K562 (cell line): ENCODE measurements at places on chromosomes 3 and 15.

GRCh38 chr3:188590557-188590956, 436.6 kb downstream of the LPP start:
- no peaks in the 10 kb centered on the region for H3K27me3 ChIP-seq
- no peaks in the 10 kb centered on the region for H3K36me3 ChIP-seq
- DNase-seq: no peak

- peak; percentile 25 for DNase-seq
- H3K4me1 ChIP-seq: peaks cover 20% of the 10 kb centered on the region
- H3K27ac ChIP-seq: no peak overlapping the region
- H3K36me3 ChIP-seq: no peaks in the 10 kb centered on the region
Measured at GRCh38 chr3:129323651-129324294, 45.1 kb downstream of the HMCES start.

GRCh38 chr15:84987949-84988624, 6.4 kb downstream of the PDE8A start:
- DNase-seq: no peak
- no peak overlapping the region for H3K27ac ChIP-seq
- no peaks in the 10 kb centered on the region for H3K27me3 ChIP-seq
- peaks cover 8% of the 10 kb centered on the region; the same call in 1 of the 3 replicates for H3K36me3 ChIP-seq
- H3K4me1 ChIP-seq: peaks cover 23% of the 10 kb centered on the region

DNA sequence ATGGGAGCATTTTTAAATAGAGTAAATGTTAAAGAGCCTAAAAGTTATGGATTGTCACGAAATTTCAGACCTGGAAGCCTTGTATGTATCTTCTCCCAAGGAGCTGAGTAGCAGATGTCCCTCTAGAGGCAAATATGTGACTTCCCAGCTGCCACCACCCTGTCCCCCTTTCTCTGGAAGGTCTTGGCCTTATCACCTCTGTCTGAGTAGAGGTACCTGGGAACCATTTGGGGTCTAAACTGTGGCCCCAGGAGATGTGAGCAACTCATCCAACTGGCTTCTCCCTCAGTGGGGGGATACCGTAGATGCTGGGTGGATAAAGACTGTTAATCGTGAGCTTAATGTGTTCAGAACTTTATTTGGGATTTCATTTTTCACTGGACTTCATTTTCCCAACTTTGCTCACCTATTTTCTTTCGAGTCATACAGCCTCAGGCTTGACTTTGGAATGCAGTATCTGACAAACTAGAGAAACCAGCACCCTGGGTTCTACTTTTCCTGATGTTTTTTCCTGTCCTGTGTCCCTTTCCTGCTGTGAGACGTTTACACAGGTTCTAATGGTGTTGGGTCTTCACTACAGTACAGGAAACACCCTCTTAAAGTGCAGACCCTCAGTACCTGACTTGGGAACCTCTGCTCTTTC, 53.3 kb upstream of the CCR4 start:
- H3K4me3 ChIP-seq: no peak overlapping the region
- H3K27me3 ChIP-seq: peaks cover 36% of the 10 kb centered on the region
- no peak for DNase-seq
- no peaks in the 10 kb centered on the region for H3K36me3 ChIP-seq
- H3K4me1 ChIP-seq: peaks cover 2% of the 10 kb centered on the region; the same call in 1 of the 2 replicates

DNA sequence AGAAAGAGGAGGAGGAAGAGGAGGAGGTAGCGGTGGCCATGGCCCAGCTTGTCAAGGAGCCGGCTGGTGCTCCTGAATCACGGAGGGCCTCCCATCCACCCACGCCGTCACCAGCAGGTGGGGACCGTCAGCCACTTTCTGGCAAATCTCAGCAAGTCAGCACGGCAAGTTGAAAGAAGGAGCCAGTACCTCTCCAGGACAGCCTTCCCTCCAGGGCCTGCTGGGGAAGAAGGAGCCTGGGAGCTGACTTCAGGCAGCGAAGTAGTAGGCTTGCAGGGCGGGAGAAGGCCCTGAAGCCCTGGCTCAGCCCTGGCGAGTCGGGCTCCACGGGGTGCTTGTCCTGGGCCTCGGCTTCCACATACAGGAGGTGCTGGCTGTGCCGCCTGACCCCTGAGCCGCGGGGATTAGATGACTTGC, 99.2 kb upstream of the TRPM1 start:
- H3K4me3 ChIP-seq: no peak overlapping the region
- peaks cover 40% of the 10 kb centered on the region for H3K27me3 ChIP-seq

DNA sequence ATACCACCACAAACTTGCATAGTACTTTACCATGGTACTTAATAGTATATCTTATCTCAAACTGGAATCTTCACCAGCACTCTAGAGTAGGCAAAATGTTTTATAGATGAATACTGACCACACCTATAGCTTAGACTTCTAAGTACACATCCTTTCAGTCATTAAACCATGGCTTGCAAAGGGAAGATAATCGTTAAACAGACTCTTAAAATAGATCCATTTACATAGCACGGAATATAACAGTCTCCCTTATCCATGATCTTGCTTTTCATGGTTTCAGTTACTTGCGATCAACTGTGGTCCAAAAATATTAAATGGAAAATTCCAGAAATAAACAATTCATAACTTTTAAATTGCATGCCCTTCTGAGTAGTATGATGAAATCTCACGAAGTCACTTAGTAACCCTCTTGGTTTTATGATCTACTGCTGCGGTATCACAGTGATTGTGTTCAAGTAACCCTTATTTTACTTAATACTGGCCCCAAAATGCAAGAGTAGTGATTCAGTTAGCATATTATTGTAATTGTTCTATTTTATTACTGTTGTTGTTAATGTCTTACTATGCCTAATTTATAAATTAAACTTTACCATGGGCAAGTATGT, 111.4 kb downstream of the HERC1 start:
- H3K4me1 ChIP-seq: no peaks in the 10 kb centered on the region
- no peak overlapping the region for H3K27ac ChIP-seq
- H3K4me3 ChIP-seq: no peak overlapping the region
- DNase-seq: no peak

GRCh38 chr3:94349310-94349878, 286.5 kb downstream of the NSUN3 start:
- no peak overlapping the region for H3K4me3 ChIP-seq
- no peaks in the 10 kb centered on the region for H3K36me3 ChIP-seq

DNA sequence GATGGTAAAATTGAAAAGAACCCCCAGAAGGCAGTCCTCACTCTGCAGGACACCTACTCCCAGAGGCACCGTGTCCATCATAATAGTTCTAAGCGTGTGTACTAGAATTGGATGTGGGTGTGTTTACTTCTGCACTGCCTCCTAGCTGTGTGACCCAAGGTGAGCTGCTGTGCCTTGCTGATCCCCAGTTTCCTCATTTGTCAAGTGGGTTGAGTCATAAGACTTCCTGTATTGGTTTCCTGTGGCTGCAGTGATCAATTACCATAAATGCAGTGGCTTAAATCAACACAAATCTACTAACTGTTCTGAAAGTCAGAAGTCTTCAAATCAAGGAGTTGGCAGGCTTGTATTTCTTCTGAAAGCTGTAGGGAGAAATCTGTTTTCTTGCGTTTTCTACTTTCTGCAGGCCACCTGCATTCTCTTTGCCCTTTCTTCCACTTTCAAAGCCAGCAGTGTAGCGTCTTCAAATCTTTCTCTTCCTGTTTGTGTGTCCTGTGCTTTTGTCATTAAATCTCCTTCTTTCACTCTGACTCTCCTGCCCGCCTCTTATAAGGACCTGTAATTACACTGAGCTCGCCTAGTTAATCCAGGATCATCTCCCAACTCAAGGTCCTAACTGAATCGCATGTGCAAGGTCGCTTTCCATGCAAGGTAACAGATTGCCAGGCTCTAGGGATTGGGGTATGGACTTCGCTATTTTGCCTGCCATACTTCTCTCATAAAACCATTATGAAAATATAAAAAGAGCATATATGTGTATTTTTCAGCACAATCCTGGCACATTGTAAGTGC, 59.0 kb downstream of the RORA start:
- H3K27ac ChIP-seq: no peak overlapping the region
- no peaks in the 10 kb centered on the region for H3K4me1 ChIP-seq
- DNase-seq: no peak

- H3K4me1 ChIP-seq: no peaks in the 10 kb centered on the region
- H3K27ac ChIP-seq: no peak overlapping the region
- H3K27me3 ChIP-seq: no peaks in the 10 kb centered on the region
- DNase-seq: no peak
- no peak overlapping the region for H3K4me3 ChIP-seq
Measured at GRCh38 chr3:118527514-118528044, 507.1 kb downstream of the IGSF11 start.

DNA sequence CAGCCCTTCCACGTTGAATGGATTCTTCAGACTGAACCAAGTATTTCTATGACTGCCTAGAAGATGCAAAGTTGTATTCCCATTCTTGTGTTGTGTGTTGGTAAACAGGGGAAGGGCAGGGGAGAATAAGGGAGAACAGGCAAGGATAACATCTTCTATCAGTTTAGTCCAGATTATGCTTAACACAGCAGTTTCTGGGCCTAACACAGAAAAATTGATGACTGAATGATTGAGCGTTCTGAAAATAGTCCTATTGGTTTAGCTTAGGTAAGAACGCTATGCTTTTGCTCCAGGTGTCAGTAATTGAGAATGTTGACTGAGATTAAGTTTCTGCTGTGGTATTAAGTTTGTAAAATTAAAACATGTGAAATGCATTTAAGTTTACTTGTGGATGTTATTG, 8.6 kb downstream of the FOXB1 start:
- no peaks in the 10 kb centered on the region for H3K4me1 ChIP-seq
- no peaks in the 10 kb centered on the region; the same call in 1 of the 2 replicates for H3K27me3 ChIP-seq
- no peak for DNase-seq
- H3K27ac ChIP-seq: no peak overlapping the region
- no peak overlapping the region for H3K4me3 ChIP-seq
- H3K36me3 ChIP-seq: no peaks in the 10 kb centered on the region

GRCh38 chr3:101574388-101575112, 570 bp downstream of the PCNP start:
- H3K27ac ChIP-seq: peak overlapping the region; percentile 97

- H3K27ac ChIP-seq: no peak overlapping the region
- no peaks in the 10 kb centered on the region for H3K4me1 ChIP-seq
- DNase-seq: no peak
- peaks cover 10% of the 10 kb centered on the region for H3K27me3 ChIP-seq
- H3K4me3 ChIP-seq: no peak overlapping the region
Measured at GRCh38 chr15:55694652-55695150, 48.3 kb downstream of the PRTG start.

- H3K4me1 ChIP-seq: no peaks in the 10 kb centered on the region
- no peak overlapping the region for H3K4me3 ChIP-seq
- H3K27me3 ChIP-seq: peaks cover 11% of the 10 kb centered on the region; the same call in 1 of the 2 replicates
- H3K36me3 ChIP-seq: no peaks in the 10 kb centered on the region
Measured at GRCh38 chr15:71599418-71600151, 210.8 kb upstream of the NR2E3 start.

GRCh38 chr3:140830391-140830790, 111.2 kb upstream of the SLC25A36 start:
- DNase-seq: no peak
- H3K4me1 ChIP-seq: no peaks in the 10 kb centered on the region
- peaks cover 5% of the 10 kb centered on the region; the same call in 1 of the 2 replicates for H3K27me3 ChIP-seq
- no peak overlapping the region for H3K27ac ChIP-seq

GRCh38 chr3:15292765-15293522, 39.4 kb downstream of the SH3BP5 start:
- no peak for DNase-seq
- H3K27me3 ChIP-seq: no peaks in the 10 kb centered on the region
- no peak overlapping the region for H3K27ac ChIP-seq
- peaks cover 52% of the 10 kb centered on the region for H3K4me1 ChIP-seq
- no peaks in the 10 kb centered on the region; the same call in 1 of the 3 replicates for H3K36me3 ChIP-seq

- no peaks in the 10 kb centered on the region for H3K27me3 ChIP-seq
- H3K4me3 ChIP-seq: no peak overlapping the region
- H3K36me3 ChIP-seq: no peaks in the 10 kb centered on the region
- H3K4me1 ChIP-seq: no peaks in the 10 kb centered on the region
- no peak overlapping the region for H3K27ac ChIP-seq
Measured at GRCh38 chr3:29141197-29141917, 139.5 kb upstream of the RBMS3 start.

GRCh38 chr3:131630807-131631206, 128.0 kb upstream of the MRPL3 start:
- H3K4me3 ChIP-seq: no peak overlapping the region
- no peak overlapping the region for H3K27ac ChIP-seq
- H3K36me3 ChIP-seq: no peaks in the 10 kb centered on the region
- no peak for DNase-seq
- H3K4me1 ChIP-seq: no peaks in the 10 kb centered on the region

DNA sequence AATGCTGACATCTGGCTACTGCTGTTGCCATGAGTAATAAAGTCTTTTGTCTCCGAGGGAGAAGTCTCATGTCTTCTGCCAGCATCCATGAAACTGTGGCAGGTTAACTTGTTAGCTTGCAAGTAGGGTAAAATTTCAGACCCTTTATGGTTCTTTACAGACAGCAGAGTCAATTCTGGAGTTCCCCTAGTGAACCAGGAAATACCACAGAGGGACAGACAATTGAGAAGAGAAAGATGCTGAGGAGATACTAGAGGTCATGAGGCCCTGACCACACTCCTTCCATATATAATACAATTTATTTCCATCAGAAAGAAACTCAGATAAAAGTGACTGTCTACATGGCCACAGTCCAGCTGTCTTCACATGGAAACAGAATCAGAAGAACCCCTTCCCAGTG, 38.1 kb downstream of the NMNAT3 start:
- H3K27me3 ChIP-seq: no peaks in the 10 kb centered on the region
- no peak for DNase-seq
- no peaks in the 10 kb centered on the region for H3K36me3 ChIP-seq
- no peak overlapping the region for H3K27ac ChIP-seq

GRCh38 chr3:129605922-129606635, 397 bp downstream of the PLXND1 start:
- no peak for DNase-seq
- H3K27me3 ChIP-seq: no peaks in the 10 kb centered on the region
- peak overlapping the region; percentile 43 for H3K4me3 ChIP-seq
- peaks cover 3% of the 10 kb centered on the region; the same call in 2 of the 3 replicates for H3K36me3 ChIP-seq

DNA sequence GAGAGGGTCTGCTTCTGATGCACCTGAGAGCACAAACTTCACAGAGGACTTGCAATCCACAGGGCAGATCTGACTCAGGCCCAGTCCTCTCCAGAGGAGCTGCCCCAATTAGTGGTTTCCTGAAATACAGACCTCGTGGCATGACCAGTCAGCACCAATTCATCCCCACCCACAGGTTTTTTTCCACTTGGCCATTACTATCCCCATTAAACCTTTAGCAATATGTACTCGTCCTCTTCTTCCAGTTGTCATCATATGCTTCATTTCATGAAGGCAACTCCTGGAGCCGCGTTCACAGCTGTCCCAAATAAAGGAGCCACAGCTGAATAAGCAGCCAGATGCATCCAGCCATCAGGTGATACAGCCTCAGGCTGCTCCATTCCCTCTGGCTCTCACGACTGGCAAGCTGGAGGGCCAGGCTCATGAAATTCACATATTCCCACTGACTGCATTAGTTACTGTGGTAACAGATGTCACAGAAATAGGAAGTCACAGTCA, 163.1 kb downstream of the FMN1 start:
- DNase-seq: no peak
- H3K4me1 ChIP-seq: no peaks in the 10 kb centered on the region
- no peak overlapping the region for H3K4me3 ChIP-seq
- H3K27me3 ChIP-seq: no peaks in the 10 kb centered on the region; the same call in 1 of the 2 replicates
- no peak overlapping the region for H3K27ac ChIP-seq

DNA sequence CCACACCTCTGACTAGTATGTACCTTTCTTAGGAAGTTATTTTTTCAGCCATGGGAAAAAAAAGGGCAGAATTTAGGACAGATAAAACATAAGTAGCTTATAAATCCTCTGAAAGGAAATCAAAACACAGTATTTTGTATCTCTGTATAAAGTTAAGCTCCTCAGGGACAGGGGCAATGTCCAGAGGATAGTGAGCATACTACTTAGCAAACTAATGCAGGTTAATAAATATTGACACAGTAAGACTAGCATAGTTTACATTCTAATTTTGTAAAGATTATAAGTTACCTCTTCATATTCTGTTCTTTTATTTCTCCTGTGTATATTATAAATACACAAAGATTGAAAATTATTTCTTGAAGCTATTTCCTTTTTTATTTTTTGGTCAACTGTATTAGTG, 2.1 kb downstream of the UBE3A start:
- peak overlapping the region; percentile 95; the same call in 1 of the 2 replicates for H3K4me3 ChIP-seq
- H3K36me3 ChIP-seq: peaks cover 19% of the 10 kb centered on the region; the same call in 2 of the 3 replicates
- H3K27me3 ChIP-seq: no peaks in the 10 kb centered on the region
- H3K4me1 ChIP-seq: peaks cover 5% of the 10 kb centered on the region; the same call in 1 of the 3 replicates
- no peak for DNase-seq
